SHP77 treated with DMSO at 0.1 percent for 48 hours (cell line): ENCODE measurements at places on chromosomes 5 and 9.

DNA sequence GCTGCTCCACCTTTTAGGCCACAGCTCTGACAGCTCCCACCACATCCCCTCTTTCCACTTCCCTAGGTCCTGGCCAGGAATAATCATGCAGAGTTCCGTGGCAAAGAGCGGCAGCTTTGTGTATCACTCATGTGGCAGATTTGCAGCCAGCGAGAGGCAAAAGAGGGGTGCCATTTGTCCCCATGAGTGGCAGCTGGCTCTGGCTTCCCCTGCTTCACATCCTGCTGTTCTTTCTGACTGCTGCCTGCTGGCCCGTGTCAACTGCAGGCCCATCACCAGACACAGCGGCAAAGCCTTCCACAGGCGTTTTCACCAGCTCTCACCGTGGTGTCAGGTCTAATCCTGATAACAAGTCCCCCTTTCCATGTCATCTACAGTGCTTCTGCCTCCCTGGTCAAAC is 430.6 kb upstream of the DAP start:
- DNase-seq, result no peak

- DNase-seq, result no peak
These were observed 35.9 kb downstream of the PLEKHG4B start for GRCh38 chr5:127886-128285.

DNA sequence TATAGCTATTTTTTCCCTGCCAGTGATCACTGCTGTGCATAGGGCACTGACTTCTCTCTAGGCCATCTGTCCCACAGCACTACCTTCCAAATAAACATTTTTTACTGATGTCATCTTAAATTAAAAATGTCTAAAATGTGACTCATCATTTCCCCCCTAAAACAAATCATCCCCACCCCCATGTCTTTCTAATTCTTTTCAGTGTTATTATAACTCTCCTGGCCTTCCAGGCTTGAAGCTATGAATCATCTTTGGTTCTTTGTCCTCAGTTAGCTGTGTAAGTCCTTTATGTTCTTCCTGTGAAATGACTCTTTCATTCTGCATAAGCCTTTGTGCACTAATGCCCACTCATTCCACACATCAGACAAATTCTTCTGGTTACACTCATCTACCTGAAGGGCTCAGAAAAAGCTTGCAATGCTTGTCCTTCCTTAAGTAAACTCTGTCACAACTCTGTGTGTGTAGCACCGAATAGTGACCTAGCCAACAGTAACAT is 78.1 kb downstream of the CFAP95 start:
- DNase-seq, result no peak

- DNase-seq, result no peak
These were observed 78.4 kb downstream of the RXRA start for GRCh38 chr9:134404376-134405358.

- DNase-seq, result no peak
These were observed 30.5 kb upstream of the UBAP2 start for GRCh38 chr9:34079181-34079580.

DNA sequence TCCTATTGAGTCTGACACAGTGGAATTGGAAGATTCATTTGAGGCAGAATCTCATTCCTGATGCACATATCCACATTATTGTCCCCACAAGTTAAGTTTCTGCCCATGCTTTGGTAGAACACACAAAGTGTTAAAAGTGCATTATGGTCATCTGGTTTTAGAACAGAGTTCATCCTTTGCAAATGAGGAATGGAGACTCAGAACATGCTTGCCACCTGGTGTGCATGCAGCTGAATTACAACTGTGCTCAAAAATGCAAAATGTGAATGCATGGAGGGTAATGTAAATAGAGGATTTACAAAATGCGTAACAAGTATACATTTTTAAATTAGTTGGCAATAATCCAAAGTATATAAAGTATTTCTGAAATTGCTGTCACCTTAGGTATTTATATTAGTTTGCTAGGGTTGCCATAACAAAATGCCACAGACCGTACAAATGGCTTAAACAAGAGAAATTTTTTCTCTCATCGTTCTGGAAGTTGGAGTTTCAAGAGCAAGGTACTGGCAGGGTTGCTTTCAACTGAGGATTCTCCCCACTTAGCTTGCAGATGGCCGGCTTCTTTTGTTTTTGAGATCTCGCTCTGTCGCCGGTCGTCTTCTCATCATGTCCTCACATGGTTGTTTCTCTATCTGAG is 671.1 kb downstream of the TAF11L14 start:
- peak; percentile 32 for DNase-seq

DNA sequence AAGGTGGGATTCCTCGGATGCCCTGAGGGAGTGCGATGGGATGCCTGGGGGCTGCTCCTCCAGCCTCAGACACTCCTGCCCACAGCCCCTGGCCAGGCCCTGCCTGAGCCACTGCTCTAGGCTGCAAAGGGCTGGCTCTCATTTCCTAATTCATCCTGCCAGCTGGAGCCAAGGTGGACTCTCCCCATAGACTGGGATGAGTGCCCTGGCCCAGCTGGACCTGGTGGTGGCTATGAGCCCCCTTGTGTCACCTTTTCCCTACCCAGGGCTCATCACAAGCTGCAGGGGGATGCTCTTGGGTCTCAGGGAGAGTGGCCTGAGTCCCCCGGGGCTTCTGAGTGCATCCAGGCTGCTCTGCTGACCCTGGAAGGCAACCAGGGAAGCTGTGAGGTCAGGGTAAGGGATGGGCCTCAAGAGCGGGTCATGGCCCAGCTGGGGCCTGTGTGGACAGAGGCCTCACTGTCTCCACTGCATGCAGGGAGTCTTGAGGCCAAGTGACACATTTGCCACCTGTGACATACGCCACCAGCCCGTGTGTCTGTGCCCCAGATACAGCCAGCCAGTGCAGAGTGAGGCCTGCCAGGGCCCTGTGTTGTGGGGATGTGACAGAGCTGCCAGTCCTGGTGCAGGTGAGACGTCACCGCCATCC is 102.7 kb upstream of the IER5L start:
- DNase-seq, result no peak

- peak; percentile 56 for DNase-seq
These were observed 16.8 kb upstream of the DAB2IP start for GRCh38 chr9:121634329-121635261.

GRCh38 chr9:100602342-100602801 is 24.5 kb downstream of the CAVIN4 start:
- DNase-seq, result peak; percentile 38

- DNase-seq, result no peak
These were observed 439.1 kb downstream of the DMAC1 start for GRCh38 chr9:7360513-7360912.

DNA sequence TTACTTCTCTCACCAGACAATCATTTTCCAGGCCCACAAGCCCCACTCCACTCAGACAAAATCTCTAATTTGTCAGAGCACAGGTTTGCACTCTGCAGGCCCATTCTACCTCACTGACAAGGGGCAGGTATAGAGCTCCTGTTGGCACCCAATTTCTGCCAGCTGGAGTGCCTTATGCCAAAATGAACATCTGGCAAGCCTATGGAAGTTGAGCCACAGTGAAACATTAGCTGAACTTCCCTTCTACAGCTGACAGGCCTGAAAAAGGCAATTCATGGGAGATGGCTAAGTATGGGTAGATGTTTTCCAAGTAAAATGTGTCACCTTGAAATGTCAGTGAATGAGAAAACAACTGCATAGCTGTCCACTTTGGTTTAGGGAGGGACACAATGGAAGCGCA is 87.0 kb downstream of the SPOCK1 start:
- DNase-seq, result no peak

GRCh38 chr9:116713271-116713670 is 26.2 kb downstream of the TRIM32 start:
- no peak for DNase-seq

DNA sequence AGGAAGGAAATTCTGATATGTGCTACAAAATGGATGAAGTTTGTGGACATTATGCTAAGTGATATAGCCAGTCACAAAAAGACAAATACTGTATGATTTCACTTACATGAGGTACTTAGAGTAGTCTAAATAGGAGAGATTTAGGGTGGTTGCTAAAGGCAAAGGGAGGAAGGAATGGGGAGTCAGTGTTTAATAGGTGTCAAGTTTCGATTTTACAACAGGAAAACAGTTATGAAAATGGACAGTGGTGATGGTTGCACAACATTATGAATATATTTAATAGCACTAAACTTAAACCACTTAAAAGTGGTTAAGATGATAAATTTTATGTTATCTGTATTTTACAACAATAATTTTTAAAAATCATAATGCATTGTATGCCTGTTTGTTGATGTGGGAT is 40.4 kb upstream of the ECM2 start:
- no peak for DNase-seq

DNA sequence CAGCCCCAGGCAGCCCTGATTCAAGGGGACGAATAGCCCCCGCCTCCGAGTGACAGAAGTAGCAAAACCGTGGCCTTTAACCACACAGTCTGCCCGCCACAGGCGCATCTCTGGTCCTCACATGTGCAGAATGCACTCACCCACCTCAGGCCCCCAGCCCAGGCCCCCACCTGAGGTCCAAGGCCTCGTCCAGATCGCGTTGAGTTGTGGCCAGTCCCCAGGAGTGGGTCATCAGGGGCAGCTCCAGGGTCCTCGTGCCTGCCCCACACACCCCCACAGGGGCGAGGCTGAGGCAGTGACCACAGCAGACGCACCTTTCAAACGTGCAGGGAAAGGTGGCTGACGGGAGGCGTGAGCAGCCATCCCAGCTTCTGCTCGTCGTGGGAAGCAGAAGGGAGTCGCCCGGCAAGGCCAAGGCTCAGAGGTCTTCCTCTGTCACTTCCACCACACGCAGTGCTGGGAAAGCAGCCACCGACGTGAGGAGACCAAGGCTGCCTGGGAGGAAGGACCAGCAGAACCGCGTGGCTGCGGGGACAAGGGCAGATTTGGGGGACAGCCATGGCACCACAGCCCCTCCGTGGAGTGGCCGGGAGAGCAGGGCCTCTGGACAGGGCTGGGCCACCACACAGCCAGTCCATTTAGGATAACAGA is 77.8 kb upstream of the OTULINL start:
- no peak for DNase-seq

DNA sequence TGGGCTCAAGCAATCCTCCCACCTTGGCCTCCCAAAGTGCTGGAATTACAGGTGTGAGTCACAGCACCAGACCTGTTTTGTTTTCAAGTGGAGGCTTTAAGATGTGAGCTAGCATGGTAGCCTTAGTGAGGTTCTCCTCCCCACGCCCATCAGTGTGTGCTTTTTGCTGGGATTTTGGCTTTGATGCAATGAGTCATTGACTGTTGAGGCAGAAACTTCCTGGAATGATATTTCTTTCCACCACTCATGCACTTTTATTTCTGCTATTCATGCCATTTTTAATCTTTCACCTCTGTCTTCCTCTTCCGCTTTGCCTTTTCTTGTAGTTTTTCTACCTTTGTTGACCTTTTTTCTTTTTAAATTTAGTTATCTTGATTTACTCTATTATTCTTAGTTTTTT is 4.2 kb upstream of the NFIL3 start:
- no peak for DNase-seq

DNA sequence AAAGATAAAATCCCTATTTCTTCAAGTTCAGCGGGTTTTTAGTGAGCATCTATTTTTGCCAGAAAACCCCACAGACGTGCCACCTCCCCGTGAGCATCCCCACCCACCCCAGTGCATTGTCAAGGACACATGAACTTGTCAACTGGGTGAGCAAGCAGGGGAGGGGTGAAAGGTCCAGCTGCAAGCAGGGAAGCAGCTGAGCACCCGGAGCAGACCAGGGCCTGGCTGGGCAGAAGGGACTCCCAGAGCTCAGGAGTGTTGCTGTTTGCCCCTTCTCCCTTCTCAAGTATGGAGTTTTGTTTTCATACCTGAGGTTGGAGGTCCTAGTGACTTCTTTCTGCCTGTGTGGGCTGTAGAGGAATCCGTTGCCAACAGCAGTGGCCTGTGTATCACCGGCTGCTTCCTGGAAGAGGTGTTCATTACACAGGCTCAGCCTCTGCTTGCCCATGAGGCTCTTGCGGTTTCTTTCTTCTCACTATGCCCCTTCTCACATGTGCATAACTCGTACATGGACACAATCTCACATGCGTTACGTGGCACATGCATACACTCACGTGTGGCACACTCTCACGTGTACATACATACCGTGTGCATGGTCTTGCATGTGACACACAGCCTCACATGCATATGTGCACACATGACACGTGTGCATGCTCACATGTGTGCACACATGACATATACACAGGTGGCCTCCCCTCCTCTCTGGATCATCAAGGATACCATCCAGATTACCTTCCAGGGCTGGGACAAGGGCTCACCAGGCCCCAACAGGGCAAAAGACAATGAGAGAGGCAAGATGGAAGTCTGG is 126.7 kb downstream of the MVB12B start:
- DNase-seq, result no peak

DNA sequence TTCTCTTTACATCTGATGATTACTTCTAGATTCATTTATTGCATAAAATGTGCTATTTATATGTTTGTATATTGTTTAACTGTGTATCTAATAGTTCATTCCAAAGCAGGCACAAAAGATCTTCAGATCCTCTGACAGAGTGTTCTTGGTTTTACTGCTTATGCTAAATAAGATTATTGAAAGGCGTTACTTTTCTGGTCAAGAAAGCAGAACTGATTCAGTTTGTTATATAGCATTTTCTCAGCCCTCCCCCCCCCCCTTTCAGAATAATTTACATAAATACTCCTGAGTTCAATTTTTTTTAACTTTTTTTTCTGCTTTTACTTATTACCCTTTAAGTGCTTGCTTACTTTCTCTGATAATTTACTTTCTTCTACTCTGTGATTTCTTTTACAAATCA is 15.4 kb downstream of the CDC42SE2 start:
- DNase-seq, result no peak

GRCh38 chr5:18553269-18553668 is 919.0 kb downstream of the TAF11L14 start:
- DNase-seq, result no peak

DNA sequence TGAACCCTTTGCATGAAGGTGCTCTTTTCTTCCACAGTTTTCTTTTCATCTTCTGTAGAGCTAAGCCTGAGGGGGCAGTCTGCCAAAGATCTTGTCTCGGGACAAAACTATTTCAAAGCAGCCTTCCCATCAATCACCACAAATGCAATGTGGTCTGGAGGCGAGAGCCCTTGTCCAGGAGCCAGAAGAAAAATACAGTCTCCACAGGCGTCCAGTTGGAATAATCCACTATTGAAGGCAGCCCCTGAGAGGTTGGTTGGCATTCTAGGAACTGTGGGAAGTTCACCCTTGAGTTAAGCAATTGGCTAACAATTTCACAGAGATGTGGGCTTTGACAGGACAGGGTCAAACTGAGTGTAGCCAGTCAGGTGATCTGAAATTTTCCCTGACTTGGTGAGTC is 72.0 kb downstream of the SEMA6A start:
- DNase-seq, result no peak
